ENCODE measurements at places on chromosomes 2 and 18.

GRCh38 chr2:148756292-148756975, 111.9 kb downstream of the EPC2 start:
- DNase-seq, result no peak

GRCh38 chr2:194443926-194444325, 1213.1 kb upstream of the SLC39A10 start:
- DNase-seq, result no peak

DNA sequence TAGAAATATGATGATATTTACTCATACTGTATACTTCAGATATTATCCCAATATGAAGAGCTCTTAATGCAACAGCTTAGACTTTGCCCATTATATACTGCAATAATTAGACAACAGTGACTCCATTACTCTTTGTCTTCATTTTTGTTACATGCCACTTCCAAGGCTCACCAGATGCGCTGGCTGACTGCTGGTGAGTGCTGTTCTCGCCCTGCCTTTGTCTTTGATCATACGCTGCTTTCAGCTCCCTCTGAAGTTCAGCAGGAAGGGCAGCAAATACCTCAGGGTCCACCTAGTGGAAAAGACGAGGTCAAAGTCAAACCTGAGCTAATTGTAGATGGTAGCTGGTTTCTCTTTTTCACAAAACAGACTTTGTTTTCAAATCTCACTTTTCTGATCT, 66.3 kb downstream of the EIF5B start:
- no peak for DNase-seq

GRCh38 chr2:154422251-154422650, 276.2 kb upstream of the KCNJ3 start:
- no peak for DNase-seq

DNA sequence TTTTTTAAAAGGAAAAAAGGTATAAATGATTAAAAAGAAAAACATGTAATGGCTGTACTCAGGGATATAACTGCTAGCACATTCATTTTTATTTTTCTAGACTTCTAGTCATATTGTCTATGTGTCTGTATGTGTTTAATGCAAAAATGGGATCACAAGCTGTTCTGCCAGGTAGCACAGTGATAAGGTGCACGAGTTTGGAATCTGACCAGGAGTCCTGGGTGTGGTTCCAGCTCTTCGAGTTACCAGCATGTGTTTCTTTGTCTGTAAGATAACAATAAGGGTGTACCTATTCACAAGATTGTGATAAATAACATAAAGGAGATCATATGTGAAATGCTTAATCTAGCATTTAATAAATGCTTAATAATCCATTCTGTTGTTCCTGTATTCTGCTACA, 145.3 kb downstream of the PKP4 start:
- DNase-seq, result no peak
